Suppressor macrophage (primary cell): ENCODE measurements at places on chromosomes 2 and 18.

DNA sequence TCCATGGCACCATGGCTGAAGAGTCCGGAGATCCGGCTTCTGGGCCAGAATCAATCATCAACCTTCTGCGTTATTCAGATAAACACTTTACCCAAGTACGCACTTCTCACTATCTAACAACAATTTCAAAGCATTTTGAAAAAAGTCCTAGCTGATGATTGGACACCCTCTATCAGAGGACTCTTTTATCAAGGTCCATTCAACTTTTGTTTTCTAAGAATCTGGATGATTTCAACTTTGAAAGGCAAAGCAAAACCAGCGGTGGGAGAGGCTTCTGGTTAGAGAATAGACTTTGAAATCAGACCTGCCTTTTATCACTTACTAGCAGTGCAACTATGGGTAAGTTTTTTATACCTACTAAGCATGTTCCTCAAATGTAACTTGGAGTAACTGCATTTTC, 293.6 kb upstream of the TNP1 start:
- DNase-seq = no peak

- DNase-seq = no peak
These were observed 28.6 kb downstream of the IRS1 start for GRCh38 chr2:226771067-226771466.

- DNase-seq = peak; percentile 73
These were observed 17.3 kb upstream of the RHOB start for GRCh38 chr2:20429528-20429927.

GRCh38 chr2:207071820-207072219, 93.9 kb downstream of the KLF7 start:
- DNase-seq = no peak

- DNase-seq = no peak
These were observed 80.2 kb upstream of the LRATD1 start for GRCh38 chr2:14552286-14552685.

DNA sequence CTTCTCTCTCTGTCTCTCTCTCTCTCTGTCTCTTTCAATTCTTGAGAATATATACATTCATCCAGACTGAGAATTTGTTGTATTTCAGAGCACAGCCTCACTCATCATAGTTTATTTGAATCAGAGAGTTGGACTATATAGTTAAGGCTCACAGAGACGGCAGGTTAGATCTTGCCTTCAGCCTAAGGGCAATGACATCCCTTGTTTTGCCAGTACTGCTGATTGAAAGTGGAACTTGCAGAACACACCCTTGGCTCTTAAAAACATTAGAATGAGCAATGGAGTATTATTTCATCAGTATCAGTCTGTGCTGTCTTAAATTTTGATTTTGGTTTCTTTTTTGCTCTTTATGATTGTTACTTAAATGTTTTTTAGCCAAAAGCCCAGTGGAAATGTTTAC, 62.0 kb upstream of the DSG1 start:
- DNase-seq = no peak

GRCh38 chr2:127857265-127857808, 618 bp downstream of the POLR2D start:
- DNase-seq = peak; percentile 7

- DNase-seq = no peak
These were observed 130.0 kb downstream of the TAF4B start for GRCh38 chr18:26356045-26356785.

DNA sequence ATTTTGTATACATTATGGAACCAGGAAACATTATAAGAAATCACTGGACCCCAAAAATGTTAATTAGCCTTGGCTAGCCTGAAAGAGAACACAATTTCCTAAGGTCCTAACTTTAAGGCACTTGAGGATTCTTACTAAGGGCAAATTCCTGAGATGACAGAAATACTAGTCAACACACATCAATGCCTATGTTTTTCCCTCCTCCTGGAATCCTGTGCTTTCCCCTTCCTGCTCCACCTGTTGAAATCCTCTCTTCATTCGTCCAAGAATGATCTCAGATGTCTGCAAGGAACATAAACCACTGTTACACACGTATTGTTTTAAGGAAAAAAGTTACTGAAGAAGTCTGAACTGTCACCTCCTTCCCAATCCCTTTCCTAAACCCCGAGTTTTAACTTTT, 21.2 kb upstream of the DARS1 start:
- no peak for DNase-seq

GRCh38 chr2:28047681-28048080, 157.2 kb downstream of the BABAM2 start:
- peak; percentile 4 for DNase-seq

- DNase-seq = peak; percentile 97
These were observed at the start of gene HS1BP3 for GRCh38 chr2:20650877-20651730. Gene HS1BP3, minus strand, starts transcription at chr2:20651098. Its CDS starts 35 bp downstream, at chr2:20651063.

- DNase-seq = no peak
These were observed 52.3 kb downstream of the EHD3 start for GRCh38 chr2:31286230-31286629.

- DNase-seq = no peak
These were observed 22.8 kb upstream of the POLR1B start for GRCh38 chr2:112519506-112519905.

DNA sequence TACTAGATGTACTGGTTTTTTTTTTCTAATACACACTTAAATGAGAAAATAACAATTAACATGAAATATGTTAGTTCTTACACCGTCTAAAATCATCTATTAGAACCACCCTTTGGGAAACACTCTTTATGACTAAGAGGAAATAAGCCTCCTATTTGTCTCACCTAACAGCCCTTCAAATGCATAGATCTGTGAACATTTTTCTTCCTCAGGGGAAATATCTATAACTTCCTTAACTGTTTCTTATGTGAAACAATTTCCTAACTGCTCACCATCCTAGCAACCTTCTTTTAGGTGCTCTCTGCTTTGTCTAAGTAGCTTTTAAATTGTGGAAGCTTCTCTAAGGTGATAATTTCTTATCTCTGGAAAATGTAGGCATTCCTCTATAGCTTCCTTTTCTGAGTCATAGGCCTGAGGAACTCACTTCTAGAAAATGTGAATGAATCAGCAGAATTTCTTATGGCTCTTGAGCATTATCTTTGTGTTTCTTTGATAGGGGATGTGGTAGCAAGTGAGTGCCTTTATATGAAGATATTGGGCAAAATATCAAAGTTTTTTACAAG, 56.1 kb downstream of the CNTNAP5 start:
- no peak for DNase-seq

- DNase-seq = no peak
These were observed 353.1 kb downstream of the RND3 start for GRCh38 chr2:150134223-150134857.

DNA sequence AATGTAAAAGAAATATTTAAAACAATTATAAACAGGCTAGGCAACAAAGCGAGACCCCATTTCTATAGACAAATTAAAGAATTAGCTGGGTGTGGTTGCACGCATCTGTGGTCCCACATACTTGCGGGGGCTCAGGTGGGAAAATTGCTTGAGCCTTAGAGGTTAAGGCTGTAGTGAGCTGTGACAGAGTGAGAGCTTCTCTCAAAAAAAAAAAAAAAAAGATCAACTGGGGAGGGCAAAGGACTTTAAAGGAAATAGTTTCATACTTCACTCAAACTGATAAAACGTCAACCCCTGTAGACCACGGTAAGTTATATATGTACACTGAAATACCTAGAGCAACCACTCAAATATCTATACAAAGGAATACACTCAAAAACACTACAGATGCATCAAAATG, 37.5 kb downstream of the MGAT4A start:
- no peak for DNase-seq

- no peak for DNase-seq
These were observed 49.9 kb downstream of the DGKD start for GRCh38 chr2:233404222-233404621.

DNA sequence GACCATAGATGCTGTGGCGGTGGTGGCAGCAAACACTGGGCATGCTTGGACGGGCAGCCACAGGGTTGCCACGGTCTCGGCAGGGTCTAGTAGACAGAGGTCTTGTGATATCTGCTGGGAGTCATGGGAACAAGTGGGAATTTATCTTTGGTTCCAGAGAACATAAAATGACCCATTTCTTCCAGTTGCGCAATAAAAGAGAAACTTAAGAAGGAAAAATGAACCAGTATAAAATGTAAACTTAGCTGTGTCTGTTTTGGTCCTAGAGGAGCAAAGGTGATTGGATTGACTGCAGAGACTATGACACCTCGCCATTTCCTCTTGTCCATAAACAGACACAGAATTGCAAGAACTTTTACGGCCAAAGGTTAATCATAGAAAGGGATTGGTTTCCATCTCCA, 132.6 kb upstream of the RBBP8 start:
- no peak for DNase-seq

DNA sequence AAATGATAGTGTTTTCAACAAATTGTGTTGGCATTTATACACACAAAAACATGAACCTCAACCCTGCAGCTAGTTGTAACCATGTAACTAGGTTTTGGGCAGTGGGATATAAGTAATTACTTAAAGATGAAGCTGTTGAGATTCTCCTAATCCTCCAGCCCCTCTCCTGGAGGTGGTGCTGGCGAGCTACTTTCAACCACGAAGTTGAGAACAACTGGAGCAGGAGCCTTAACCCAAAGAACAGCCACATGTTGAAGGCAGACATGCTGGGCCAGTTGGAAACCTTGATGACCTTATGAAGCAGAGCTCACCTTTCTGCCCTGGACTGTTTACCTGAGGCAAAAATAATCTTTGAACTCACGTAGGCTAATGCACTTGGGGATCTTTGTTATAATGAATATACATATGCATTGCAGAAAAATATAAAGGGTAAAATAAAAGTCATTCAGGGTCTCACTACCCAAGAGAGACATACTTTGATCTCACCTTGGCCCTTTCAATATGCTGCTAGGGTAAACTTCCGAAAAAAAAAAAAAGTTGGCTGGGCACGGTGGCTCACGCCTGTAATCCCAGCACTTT, 89.6 kb upstream of the NPAS2 start:
- peak; percentile 75 for DNase-seq

GRCh38 chr2:75606761-75607399, 39.7 kb upstream of the MRPL19 start:
- no peak for DNase-seq

DNA sequence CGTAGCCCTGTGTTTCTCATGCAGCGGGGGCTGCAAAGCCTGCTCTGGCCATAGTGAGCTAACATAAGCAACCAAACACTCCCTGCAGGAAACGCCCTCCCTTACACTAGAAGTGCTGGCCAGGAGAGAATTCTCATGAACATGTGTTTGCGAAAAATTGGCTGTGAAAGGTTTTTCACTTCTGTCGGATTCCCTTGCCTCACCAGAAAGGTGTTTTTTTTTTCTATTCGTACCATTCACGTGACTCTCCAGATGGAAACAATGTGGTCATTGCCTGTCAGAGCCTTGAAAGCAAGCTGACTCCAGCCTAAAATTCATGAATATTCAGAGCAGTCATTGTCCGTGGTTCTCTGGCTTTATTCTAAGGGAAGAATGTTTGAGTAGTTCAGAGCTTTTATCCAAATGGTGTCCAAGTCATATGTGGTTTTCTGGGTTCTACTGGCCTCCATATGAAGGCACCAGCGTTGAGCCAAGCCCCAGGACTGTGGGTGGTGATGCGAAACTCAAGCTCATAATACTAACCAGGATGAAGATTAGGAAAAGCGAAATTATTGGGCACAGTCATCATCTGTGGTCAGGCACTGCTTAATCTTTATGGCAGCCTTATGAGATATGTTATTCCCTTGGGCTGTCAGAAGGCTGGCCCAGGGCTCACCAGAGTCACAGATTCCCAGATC, 236.4 kb downstream of the ALPK2 start:
- no peak for DNase-seq
